ENCODE measurements at places on chromosomes 6 and 20. TPM values are rescaled to one million over a fixed set of nuclear protein-coding genes. Genes with fewer than 3 reads are reported as not detected.

GRCh38 chr6:41371992-41372831 is 36.8 kb downstream of the NCR2 start:
- DNase-seq = peak; percentile 60

DNA sequence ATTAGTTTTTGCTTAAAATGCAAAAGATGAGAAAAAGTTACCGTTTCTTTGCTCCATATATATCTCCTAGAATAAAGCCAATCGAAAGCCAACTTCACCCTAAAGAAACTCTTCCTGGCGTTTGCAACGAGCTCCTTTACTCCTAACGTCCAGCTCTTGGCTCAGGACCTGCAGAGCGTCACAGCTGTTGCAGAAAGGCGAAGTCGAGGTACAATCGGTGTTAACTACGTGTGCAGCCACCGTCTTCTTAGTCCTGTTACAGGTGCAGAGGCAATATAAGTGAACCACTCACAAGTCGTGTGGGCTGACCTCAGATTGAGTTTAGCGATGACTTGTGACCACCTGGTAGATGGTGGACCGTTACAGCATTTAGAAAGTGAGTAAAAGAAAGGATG is 113.1 kb downstream of the TRIM27 start:
- DNase-seq = no peak

HAO1 gene
- not detected for total RNA-seq

DNA sequence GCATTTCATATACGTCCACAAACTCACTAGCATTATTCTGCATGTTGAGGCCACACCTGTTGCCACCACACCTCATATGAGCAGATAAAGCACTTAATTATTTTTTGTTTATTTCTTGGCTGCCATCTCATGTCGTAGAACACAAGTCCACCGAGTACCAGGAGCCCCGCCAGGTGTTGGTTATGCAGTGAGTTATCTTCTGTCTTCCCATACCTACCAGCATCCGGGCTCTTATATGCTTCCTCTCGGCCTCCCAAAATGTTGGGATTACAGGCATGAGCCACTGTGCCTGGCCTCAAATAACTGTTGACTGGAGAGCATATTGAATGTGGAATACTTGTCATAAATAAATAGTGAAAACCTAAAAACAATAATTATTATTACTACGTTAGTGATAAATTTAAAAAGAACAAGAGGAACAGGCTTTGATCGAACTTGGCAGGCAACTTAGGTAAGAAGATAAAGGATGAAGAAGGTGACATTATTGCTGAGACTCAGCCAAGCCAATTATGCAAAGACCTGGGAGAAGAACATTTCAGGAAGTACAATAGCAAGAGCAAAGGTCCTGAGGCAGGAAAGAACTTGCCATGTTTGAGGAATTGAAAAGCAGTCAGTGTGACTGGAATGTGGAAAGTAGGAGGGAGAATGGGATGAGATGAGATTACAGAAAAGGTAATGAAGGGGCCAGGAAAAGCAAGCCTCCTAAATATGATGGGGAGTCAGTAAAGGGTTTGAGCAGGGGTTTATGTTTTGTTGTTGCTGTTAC is 12.6 kb upstream of the SLC23A2 start:
- no peak for DNase-seq

- no peak for DNase-seq
These were observed 36.2 kb upstream of the DSP start for GRCh38 chr6:7505189-7505699.

LY6G6C gene
- 0.71 TPM for total RNA-seq

GRCh38 chr20:1491281-1491840 is at the start of gene SIRPB2:
Gene SIRPB2, minus strand, starts transcription at chr20:1491420. Its CDS starts 61 bp downstream, at chr20:1491359.
- DNase-seq = peak; percentile 66

GRCh38 chr6:113530769-113531168 is 326.4 kb upstream of the MARCKS start:
- DNase-seq = no peak

MAP7 gene
- total RNA-seq = 1.2 TPM

DNA sequence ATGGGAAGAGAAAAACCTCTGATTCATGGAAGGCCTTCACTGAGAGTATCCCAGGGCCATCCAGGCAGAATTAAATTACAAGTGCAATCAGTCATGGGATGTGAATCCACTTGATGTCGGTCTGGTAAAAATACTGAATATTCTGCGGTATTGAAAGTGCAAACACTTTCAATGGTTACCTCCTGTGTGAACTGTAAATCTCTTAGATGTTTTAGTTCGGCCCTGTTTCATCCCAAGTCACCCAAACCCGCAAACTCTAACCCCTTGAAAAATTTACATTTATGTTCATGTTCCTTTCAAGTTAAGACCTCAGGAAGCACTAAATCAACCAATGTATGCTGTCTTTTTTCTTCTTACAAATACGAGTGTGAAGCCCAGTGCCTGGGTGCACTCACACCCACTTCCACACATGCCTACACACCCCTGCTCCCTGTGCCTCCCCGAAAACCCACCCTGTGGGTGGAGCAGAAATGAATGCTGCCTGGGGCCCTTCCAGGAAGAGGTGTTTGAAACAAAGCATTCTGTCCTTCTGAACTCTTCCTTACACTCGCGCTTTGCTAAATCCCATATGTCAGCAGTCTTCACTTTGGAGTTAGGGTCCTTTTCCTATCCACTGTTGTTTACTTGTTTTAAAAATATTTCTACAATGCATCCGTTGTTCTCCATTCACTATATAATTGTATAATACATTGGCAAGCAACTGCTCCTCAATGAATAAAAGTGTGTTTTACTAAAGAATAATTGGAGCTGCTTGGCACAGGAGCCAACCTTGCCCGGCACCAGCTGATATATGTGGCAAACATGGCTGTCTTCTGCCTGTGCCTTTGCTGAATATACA is 62.7 kb downstream of the FYN start:
- DNase-seq = no peak

DNA sequence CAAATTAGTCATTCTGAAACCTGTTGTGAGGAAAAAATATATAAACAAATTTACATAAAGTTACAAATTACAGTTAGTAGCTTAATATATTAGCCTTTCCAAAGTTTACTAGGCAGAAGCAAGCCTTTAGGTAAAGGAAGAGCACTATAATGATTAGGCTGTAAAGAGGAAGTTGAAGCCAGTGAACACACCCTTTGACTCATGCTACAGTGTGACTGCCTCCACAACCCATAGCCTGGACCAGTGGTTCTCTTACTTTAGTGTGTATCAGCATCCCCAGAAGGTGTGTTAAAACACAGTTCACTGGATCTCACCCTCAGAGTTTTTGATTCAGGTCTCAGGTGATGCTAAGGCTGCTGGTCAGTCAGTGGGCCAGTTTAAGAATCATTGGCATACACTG is 91.4 kb upstream of the DEFB112 start:
- no peak for DNase-seq

DNA sequence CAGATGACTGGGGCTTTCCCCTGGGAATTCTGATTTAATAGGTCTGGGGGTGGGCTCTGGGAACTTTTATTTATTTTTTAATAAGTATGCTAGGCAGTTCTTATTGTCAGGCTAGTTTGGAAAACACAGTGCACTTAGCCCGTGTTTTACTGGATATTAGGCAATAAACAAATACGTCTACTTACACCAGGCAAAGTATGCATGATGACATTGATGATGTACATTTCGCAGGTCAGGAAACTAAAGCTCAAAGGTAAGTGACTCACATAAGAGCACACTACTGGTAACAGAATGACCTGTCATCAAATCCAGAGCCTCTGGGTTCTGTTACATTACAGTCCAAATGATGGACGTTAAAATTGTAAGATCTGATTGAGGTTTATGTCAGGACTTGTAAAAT is 144.4 kb upstream of the EXOC2 start:
- DNase-seq = no peak

GRCh38 chr6:145213614-145214013 is 521.7 kb downstream of the EPM2A start:
- no peak for DNase-seq

SAMD5 gene
- total RNA-seq = 4.5 TPM

GRCh38 chr6:168892031-168892430 is 361.6 kb downstream of the THBS2 start:
- no peak for DNase-seq

MAP1LC3A gene
- total RNA-seq = 72.1 TPM

- no peak for DNase-seq
These were observed 24.8 kb upstream of the DYNLRB1 start for GRCh38 chr20:34491226-34491931.

TPD52L2 gene
- total RNA-seq = 69.1 TPM

- DNase-seq = no peak
These were observed 312.0 kb downstream of the ZFAND3 start for GRCh38 chr6:38131527-38131965.

GRCh38 chr6:165746331-165746730 is 83.3 kb upstream of the PDE10A start:
- no peak for DNase-seq

DNA sequence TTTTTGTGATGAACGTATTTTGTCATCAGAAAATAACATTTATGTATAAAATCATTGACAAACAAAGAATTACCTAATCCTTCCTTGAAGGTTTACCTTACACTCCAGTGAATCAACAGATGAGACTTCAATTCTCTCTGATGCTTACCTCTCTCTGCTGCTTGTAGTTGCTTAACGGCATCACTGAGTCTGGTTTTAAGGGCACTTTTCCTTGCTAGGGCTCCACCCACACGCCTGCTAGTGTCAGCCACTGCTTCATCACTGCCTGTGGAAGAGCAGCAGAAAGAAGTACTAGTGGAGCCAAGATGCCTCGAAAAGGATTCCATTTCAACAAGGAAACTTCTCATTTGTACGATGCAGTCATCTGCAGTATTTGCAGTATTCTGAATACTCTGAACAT is 63.0 kb downstream of the FAM229B start:
- DNase-seq = no peak

CYP21A2 gene
- total RNA-seq = 6.1 TPM

DNA sequence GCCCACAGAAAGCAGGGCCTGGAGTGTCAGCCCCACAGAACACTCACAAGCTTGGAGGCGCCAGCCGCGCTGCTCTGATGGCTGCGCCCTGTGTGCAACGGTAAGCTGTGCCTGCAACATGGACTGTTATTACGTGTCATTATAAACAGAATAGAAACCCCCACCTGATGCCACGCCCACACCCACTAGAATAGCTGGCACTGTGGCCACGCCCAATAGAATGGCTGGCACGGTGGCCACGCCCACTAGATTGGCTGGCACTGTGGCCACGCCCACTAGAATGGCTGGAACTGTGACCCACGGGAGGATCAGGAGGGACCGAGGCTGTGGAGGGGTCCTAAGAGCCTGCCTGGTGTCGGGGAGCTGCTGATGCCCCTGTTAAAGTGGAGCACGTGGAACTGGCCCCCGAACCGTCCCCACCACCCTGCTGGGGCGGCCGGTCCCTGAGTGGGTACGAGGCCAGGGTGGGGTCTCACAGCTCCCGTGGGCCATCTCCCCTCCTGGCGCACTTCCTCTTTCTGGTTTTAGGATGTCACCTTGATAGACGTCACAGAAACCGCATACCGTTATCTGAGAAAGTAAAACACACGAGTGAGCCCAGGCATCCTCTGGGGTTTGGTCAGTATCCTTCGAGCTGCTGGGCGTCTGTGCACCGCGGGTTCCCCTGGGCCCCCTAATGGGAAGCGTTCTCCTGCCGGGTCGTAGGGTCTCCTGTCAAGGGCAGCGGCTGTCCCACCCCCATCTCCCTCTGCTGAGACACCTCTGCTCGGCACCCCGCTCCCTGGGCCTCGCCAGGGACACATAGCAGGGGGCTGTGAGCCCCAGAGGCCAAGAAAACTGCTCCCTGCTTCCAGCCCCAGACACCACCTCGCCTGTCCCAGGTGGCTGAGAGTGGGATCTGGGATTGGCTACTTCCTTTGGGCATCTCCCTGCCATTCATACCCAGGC is 25.4 kb downstream of the SLC17A9 start:
- DNase-seq = no peak

- DNase-seq = no peak
These were observed 76.7 kb upstream of the FABP7 start for GRCh38 chr6:122702841-122703240.

DNA sequence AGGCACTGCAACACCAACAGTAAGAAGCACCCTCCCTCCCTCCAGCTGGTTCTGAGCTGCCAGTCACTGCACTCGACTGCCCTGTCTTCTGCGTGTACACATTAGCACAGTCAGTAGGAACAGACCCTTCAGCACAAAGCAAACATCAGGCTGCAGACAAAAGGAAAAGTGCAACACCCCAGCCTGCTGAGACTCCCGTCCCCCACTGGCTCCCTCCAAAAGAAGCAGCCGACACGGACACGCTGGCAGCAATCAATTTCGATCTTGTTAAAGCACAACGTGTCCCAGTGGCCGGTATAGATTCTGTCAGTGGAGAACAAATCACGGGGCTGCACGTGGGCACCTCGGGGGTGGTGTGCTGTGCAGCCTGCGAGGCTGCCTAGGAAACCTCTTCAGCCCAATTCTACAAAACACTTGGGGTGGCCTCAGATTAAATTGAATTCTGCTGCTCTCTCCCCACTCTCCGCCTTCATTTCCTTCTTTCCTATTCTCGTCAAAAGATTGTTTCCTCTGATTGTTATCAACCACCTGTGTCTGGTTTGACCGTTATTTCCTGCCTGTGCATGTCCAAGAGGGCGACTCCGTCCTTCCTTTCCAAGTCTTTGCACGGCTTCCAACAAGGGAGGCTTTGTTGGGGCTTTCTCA is 38.7 kb downstream of the TRAF3IP2 start:
- DNase-seq = no peak

TREML2 gene
- total RNA-seq = 0.58 TPM

- no peak for DNase-seq
These were observed 52.6 kb upstream of the SLC22A1 start for GRCh38 chr6:160069050-160069454.

- DNase-seq = no peak
These were observed 28.2 kb upstream of the PLAGL1 start for GRCh38 chr6:144036064-144036834.

ACSS1 gene
- 27.4 TPM for total RNA-seq

- no peak for DNase-seq
These were observed 203.6 kb downstream of the GMPR start for GRCh38 chr6:16442031-16442430.

DNA sequence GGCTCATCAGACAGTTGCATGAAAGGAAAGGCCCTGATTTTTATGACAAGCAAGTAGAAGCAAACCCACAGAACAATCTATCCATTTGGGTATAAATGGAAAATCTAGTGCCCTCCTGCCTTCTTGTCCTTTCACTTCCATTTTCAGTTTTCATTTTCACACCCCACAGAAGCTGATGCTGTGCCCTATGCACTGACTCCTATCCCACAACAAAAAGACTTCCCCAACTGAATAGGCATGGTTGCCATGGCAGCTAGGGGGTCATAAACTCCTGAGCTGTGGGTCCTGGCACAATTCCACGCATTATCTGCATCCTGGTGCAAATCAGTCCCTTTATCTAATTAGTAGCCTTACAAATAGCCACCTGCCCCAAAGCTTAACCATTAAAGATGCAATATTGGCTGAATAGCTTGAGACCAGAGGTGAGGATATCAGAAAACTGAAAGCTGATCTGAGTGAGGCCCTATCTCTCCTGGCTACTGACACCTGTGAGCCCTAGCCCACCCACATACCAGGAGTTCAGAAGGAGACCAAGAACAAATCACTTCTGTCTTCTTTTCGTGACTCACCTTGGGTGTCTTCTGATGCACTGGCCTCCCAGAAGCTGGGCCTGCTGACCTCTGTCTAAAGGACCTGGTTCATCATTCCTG is 34.9 kb upstream of the HEY2 start:
- no peak for DNase-seq

- no peak for DNase-seq
These were observed 25.3 kb downstream of the CTCFL start for GRCh38 chr20:57499676-57500075.

- no peak for DNase-seq
These were observed 54.7 kb downstream of the FGD2 start for GRCh38 chr6:37060195-37060559.

SCUBE3 gene
- total RNA-seq = 2.9 TPM

GRCh38 chr20:24417485-24417884 is 51.9 kb upstream of the SYNDIG1 start:
- no peak for DNase-seq

OR2B6 gene
- not detected for total RNA-seq

All from sciatic nerve (tissue), 2 donors.